ENCODE measurements at places on chromosomes 7 and 10. TPM values are rescaled to one million over a fixed set of nuclear protein-coding genes. Genes with fewer than 3 reads are reported as not detected.

DNA sequence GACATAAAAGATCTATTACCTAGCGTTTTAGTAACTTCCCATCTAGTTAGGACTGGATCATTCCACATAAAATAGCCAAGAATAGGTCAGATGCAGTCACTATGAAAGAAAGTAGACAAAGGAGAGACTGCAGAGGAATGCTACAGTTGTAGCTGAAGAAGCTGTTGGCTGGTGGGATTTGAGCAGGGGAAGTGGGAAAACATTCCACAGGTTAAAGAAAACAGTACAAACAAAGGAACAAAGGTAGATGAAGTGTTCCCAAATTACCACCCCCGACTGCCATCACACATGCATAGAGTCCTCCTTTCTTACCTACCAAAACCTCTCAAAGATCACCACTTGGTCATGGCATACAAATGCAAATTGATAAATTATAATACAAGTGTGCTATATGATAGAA lies 41.8 kb downstream of the DLD start:
- DNase-seq, result no peak

DNA sequence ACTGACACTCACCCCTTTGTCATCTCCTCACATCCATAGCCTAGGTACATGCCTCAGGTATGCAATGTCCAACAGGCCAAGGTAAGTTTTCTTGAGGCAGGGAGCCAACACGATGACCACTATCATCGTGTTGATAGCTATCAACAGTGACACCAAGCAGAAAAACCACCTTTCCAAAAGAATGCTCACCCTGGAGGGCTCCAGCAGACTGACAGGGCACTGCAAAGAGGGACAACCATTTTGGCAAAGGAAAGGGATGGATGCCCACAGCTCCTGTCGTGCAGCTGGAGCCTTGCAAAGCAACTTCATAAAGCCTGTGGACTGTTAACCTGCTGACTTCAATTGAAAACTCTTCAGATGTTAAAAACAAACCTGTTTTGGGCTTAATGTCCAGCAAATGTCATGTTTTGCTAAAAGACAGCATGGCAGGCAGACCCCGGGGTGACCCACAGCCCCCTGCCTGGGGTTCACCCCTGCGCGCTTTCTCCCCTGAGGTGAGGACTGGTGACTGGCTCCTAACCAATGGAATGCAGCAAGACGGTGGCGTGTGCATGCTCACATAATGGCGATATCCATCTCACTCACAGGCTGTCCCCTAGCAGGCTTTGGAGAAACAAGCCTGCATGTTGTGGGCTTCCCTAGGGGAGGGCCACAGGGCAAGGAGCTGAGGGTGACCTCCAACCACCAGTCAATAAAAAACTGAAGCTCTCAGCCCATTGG lies 293.8 kb downstream of the TCERG1L start:
- DNase-seq, result no peak

DNA sequence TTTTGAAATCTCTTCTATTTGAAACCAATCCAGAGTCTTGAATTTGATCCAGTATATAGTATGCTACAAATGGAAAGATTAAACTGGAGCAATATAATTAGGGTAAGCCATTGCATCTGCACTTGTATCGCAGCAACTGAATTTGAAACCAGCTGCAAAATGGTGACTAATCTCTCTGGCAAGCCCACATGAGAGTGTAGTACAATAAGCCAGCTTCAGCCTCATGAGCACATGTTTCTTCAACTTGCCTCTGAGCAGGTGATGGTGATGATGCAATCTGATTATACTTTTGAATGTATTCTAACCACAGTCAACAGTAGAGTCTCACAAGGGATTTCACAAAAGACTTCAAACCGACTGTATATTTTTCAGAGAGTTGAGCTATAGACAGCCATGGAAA lies 829 bp upstream of the RPA3 start:
- DNase-seq, result no peak

- no peak for DNase-seq
These were observed 144.5 kb upstream of the BMPER start for GRCh38 chr7:33760834-33761233.

GRCh38 chr10:113475381-113475807 lies 77.5 kb upstream of the HABP2 start:
- DNase-seq, result no peak

The TFEC gene
- 21.0 TPM for total RNA-seq

The FAM25A gene
- not detected for total RNA-seq

The CALY gene
- not detected for total RNA-seq

The TMEM196 gene
- not detected for total RNA-seq

All from upper lobe of left lung (tissue), 6 donors.